Spleen (tissue), 13 donors: ENCODE measurements at places on chromosomes 13 and 19. TPM values are rescaled to one million over a fixed set of nuclear protein-coding genes. Genes with fewer than 3 reads are reported as not detected.

Gene PALM3
- total RNA-seq = not detected

- H3K36me3 ChIP-seq = peaks cover 46% of the 10 kb centered on the region
- H3K4me1 ChIP-seq = no peaks in the 10 kb centered on the region
- no peak overlapping the region for H3K4me3 ChIP-seq
Observed at GRCh38 chr13:112483299-112483698, 104.7 kb downstream of the TUBGCP3 start.

GRCh38 chr13:35768551-35768950 is 292.1 kb upstream of the MAB21L1 start:
- no peaks in the 10 kb centered on the region for H3K36me3 ChIP-seq
- H3K27me3 ChIP-seq = no peaks in the 10 kb centered on the region
- DNase-seq = no peak
- no peaks in the 10 kb centered on the region for H3K4me1 ChIP-seq

DNA sequence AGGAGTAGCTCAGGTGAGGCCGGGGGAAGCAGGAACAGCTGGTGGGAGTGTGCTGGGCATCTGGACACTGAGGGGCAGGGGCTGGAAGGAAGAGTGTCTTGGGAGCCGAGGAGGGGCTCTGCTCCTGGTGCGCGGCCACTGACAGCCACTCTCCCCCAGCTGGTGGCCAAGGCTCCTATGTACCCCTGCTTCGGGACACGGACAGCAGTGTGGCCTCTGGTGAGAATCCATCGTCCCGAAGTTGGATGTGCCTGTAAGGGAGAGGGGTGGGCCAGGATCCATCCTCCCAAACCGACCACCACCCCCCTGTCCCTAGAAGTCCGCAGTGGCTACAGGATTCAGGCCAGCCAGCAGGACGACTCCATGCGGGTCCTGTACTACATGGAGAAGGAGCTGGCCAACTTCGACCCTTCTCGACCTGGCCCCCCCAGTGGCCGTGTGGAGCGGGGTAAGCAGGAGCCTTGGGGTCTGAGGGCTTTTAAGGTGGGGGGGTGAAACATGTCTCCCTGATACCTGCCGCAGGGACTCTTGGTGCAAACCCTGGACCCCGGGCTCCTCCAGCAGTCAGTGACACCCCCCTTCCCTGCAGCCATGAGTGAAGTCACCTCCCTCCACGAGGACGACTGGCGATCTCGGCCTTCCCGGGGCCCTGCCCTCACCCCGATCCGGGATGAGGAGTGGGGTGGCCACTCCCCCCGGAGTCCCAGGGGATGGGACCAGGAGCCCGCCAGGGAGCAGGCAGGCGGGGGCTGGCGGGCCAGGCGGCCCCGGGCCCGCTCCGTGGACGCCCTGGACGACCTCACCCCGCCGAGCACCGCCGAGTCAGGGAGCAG is 2.0 kb upstream of the USF2 start:
- H3K27me3 ChIP-seq = no peaks in the 10 kb centered on the region
- H3K4me1 ChIP-seq = peaks cover 33% of the 10 kb centered on the region
- DNase-seq = peak; percentile 76
- H3K36me3 ChIP-seq = peaks cover 15% of the 10 kb centered on the region
- H3K4me3 ChIP-seq = peak overlapping the region; percentile 64
- peak overlapping the region; percentile 97 for H3K27ac ChIP-seq

DNA sequence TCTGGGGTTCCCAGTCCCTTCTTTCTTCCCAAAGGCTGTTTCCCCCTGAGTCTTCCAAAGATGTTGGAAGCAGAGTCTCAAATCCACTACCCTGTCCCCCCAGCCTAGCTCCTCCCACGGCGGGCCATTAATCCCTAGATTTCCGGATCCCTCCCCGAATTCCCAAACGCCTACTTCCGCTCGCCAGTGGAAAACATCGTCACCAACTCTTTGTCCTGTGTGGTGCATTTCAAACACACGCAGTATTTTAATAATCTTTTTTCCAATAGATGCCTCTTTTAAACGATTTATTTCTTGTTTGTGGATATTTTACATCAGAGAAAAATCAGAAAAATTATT is 610 bp downstream of the ZNF791 start:
- DNase-seq = peak; percentile 74
- H3K4me3 ChIP-seq = peak overlapping the region; percentile 84
- peaks cover 62% of the 10 kb centered on the region for H3K4me1 ChIP-seq
- peaks cover 7% of the 10 kb centered on the region for H3K36me3 ChIP-seq
- no peaks in the 10 kb centered on the region for H3K27me3 ChIP-seq

- no peaks in the 10 kb centered on the region for H3K27me3 ChIP-seq
- no peak overlapping the region for H3K4me3 ChIP-seq
- DNase-seq = no peak
- no peak overlapping the region for H3K27ac ChIP-seq
- no peaks in the 10 kb centered on the region for H3K36me3 ChIP-seq
Observed at GRCh38 chr13:103607995-103608394, 541.8 kb upstream of the SLC10A2 start.

Gene TGDS
- total RNA-seq = 15.7 TPM

GRCh38 chr13:93805736-93806135 is 579.1 kb downstream of the GPC6 start:
- no peak overlapping the region for H3K27ac ChIP-seq
- H3K36me3 ChIP-seq = no peaks in the 10 kb centered on the region
- no peaks in the 10 kb centered on the region for H3K27me3 ChIP-seq
- DNase-seq = no peak
- H3K4me3 ChIP-seq = no peak overlapping the region

Gene FFAR1
- total RNA-seq = 0.32 TPM

- H3K36me3 ChIP-seq = no peaks in the 10 kb centered on the region
- H3K4me3 ChIP-seq = no peak overlapping the region
- no peak overlapping the region for H3K27ac ChIP-seq
- DNase-seq = no peak
Observed at GRCh38 chr19:47479701-47480503, 4.1 kb downstream of the KPTN start.

- no peaks in the 10 kb centered on the region for H3K27me3 ChIP-seq
- no peak for DNase-seq
- H3K4me1 ChIP-seq = peaks cover 5% of the 10 kb centered on the region
- H3K27ac ChIP-seq = no peak overlapping the region
- H3K4me3 ChIP-seq = no peak overlapping the region
Observed at GRCh38 chr13:114088863-114089262, 43.6 kb downstream of the RASA3 start.

DNA sequence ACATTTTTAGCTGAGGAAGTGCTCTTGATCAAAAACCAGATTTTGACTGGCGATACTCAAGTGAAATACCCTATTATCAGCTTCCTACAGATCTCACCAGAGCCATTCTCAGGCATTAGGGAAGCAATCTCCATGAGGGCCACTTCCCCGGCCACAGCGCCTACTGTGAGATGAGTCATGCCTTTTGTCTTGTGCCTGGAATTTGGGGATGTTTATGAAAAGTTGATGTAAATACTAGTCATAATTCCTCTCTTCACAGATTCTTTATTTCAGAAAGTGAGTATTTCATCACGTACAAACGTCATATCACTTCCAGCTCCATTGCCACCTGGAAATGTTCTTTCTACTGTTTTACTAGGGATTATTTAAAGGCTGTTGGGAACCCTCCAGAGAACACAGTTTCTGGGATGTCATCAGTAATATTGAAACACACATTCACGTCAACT is 25.3 kb upstream of the SLC46A3 start:
- no peaks in the 10 kb centered on the region for H3K4me1 ChIP-seq
- H3K27ac ChIP-seq = no peak overlapping the region
- no peak for DNase-seq
- H3K4me3 ChIP-seq = no peak overlapping the region
- no peaks in the 10 kb centered on the region for H3K36me3 ChIP-seq
- no peaks in the 10 kb centered on the region for H3K27me3 ChIP-seq

DNA sequence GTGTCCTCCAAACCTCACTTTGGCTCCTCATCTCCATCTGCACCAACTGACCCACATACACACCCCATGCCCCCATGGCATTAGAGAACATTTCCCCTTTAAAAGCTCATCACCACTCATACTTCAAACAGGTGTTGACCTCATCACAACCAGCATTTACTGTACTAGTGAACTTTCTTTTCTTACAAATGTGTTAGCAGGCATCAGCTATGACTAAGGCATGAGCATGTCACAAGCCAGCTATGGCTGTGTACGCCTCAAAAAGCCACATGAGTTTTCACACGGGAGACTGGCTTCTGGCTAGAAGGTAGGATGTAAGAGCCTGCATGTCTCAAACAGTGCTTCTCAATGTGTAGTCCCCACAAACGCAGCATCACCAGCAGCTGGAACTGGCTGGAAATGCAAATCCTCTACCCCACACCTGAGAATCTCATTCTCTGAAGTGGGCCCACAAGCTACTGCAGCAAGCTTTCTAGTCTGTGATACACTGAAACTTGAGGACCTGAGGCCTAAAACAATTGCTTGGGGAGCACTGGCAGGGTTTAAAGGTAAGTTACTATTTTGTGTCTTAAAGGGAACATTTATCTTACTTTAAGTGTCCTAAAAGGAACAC is 66.8 kb downstream of the TUBGCP3 start:
- no peak overlapping the region for H3K27ac ChIP-seq
- H3K27me3 ChIP-seq = no peaks in the 10 kb centered on the region
- no peaks in the 10 kb centered on the region for H3K4me1 ChIP-seq
- no peak overlapping the region for H3K4me3 ChIP-seq
- no peaks in the 10 kb centered on the region for H3K36me3 ChIP-seq

Gene LILRB5
- 97.6 TPM for total RNA-seq

DNA sequence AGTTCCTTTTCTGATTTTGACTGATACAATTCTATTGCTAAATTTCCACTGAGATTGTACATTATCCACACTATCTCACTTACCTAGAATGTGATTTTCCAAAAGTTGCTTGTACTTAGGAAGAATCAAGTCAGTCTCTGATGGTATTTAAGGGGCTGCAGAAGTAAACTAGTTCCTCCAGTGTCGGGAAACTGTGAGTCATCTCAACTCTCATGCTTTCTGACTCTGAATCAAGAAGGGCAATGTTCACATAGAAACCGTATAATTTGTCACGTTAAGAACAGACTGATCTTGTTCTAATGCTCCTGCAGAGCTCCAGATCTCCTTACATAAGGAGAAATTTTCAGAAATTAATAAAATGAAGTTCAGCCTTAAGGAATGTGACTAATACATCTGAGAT is 369.3 kb downstream of the KLF5 start:
- H3K27me3 ChIP-seq = no peaks in the 10 kb centered on the region
- no peaks in the 10 kb centered on the region for H3K36me3 ChIP-seq
- DNase-seq = no peak
- no peak overlapping the region for H3K27ac ChIP-seq
- no peak overlapping the region for H3K4me3 ChIP-seq
- H3K4me1 ChIP-seq = no peaks in the 10 kb centered on the region

- no peak for DNase-seq
- no peaks in the 10 kb centered on the region for H3K4me1 ChIP-seq
- H3K36me3 ChIP-seq = no peaks in the 10 kb centered on the region
- no peak overlapping the region for H3K4me3 ChIP-seq
Observed at GRCh38 chr19:30168760-30169159, 203.4 kb upstream of the ZNF536 start.

DNA sequence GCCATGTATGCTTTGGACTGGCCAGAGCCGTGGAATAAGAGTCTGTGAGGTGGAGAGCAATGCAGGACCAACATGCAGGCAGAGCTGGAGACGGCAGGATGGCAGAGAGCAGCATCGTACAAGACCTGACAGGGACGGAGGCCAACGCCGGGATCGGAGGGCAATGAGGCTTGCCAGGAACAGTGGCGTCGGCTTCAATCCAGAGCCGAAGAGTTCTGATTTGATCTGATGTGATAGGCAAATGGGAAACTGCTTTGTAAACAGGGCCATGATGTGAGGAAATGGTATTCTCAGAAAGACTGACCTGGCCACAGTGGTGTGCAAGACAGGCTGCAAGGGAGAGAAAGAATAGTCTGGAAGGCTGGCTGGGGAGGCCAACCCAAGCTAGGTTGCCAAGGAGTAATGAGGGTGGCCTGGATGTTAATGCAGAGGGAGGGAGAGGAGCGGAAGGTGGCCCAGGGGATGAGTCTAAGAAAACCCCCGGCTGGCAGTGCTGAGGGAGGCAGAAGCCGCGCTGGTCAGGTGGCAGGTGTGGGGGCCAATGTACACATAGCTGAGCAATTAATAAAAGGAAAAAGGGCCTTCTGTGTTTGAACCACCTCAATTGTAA is 26.7 kb downstream of the RCBTB2 start:
- no peaks in the 10 kb centered on the region for H3K27me3 ChIP-seq
- H3K36me3 ChIP-seq = no peaks in the 10 kb centered on the region
- DNase-seq = peak; percentile 83
- H3K27ac ChIP-seq = peak overlapping the region; percentile 83
- no peak overlapping the region for H3K4me3 ChIP-seq
- H3K4me1 ChIP-seq = peaks cover 57% of the 10 kb centered on the region

DNA sequence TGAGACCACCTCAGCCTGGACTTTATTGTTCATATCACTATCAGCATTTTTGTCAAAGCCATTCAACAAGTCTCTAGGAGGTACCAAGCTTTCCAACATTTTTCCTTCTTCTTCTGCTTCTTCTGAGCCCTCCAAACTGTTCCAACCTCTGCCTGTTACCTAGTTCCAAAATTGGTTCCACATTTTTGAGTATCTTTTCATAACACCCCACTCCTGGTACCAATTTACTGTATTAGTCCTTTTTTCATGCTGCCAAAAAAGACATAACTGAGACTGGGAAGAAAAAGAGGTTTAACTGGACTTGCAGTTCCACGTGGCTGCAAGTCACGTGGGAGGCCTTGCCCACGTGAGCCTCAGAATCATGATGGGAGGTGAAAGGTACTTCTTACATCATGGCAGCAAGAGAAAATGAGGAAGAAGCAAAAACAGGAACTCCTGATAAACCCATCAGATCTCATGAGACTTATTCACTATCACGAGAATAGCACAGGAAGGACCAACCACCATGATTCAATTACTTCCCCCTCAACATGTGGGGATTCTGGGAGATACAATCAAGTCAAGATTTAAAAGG is 215.1 kb downstream of the PCDH17 start:
- no peaks in the 10 kb centered on the region for H3K4me1 ChIP-seq
- no peaks in the 10 kb centered on the region for H3K36me3 ChIP-seq
- no peak overlapping the region for H3K27ac ChIP-seq
- no peak overlapping the region for H3K4me3 ChIP-seq
- no peaks in the 10 kb centered on the region for H3K27me3 ChIP-seq
